ENCODE measurements at places on chromosomes 3 and 15.

- DNase-seq = peak; percentile 97
Observed at GRCh38 chr3:188294823-188295487, 141.0 kb downstream of the LPP start.

DNA sequence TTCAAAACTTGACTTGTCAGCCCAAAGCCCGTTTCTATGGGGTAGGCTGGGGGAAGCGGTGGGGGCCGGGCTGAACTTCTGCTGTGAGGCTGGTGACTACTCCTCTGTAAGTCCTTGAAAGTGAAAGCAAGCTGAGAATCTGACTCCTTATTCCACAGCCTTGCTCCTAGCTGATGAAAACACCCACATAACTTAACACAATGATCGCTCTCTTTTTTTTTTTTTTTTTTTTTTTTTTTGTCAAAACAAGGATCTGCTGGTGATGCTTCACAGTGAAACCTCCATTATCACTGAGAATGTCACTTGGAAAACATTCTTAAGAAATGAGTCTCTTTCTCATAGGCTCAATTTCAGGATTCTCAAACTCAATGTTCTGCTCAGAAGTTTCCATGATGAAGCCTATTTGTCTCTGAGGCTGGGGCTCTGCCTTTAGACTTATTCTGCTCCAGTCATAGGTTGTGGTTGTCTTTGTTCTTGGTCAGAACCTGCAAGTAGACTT is 31.4 kb upstream of the TKT start:
- peak; percentile 33 for DNase-seq

DNA sequence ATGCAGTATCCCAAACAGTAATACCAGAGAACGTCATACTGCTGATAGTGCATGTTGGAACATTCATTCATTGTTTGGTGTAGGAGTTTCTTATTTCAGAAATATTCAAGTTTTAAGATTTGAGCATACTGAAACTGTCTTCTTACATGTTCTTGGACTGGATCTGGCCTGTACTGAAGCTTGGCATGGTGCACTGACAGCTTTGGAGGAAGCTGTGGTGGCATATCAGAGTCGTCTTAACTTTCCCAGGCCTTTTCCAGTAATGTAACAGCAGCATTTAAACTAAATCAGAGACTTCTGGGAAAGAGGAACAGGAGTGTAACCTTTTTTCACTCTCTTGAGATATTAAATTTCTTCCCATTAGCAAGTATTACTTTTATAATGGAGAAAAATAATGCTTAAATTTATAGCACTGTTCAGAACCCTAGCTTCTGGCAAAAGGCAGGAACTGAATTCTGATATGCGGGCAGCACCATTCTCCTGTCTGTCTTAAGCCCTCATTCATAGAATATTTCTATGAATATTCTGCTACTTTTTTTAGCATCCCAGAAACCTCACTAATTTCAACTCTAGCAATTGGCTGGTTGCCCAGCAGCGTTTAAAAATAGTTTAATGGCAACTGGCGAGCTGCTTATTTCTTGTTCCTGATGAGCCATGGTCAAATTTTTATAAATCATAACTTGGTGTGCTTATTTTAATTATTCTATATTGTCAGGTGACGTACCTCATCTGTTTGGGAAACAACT is 31.1 kb downstream of the DNAJC13 start:
- peak; percentile 52 for DNase-seq

- DNase-seq = no peak
Observed at GRCh38 chr15:86676002-86676401, 596.3 kb downstream of the AGBL1 start.

GRCh38 chr3:161745741-161746140 is 249.1 kb downstream of the OTOL1 start:
- no peak for DNase-seq

DNA sequence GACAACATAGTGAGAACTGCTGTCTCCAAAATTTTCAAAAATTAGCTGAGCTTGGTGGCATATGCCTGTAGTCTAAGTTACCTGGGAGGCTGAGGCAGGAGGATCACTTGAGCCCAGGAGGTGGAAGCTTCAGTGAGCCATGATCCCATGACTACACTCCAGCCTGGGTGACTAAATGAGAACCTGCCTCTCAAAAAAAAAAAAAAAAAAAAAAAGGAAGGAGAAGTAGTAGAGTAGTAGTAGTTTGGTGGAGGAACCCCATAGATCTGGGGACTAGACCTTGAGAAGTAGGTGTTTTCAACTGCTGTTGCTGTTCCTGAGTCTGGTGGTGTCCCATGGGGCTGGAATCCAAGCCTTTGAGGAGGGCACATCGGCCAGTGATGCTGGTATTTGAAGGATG is 38.4 kb upstream of the UBE2E2 start:
- DNase-seq = no peak

- DNase-seq = peak; percentile 58
Observed at GRCh38 chr3:178436773-178437172, 99.5 kb upstream of the KCNMB2 start.

DNA sequence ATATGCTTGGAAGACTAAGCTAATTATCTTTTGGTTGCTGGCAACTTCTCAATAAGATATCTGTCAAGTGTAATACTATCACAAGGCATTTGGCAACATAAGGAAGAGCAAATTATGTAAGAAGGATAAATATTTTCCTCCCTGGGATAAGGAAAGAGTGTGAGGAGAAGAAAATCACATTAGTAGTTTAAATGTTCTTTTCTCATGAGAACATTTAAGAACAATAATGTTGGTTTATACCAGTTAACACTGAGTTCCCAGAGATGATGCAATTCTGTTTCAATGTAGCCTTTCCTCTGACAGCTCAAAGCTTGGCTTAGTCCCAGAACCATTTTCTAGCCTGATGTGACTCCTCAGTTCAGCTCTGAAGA is 66.1 kb upstream of the NPHP3 start:
- DNase-seq = peak; percentile 92

DNA sequence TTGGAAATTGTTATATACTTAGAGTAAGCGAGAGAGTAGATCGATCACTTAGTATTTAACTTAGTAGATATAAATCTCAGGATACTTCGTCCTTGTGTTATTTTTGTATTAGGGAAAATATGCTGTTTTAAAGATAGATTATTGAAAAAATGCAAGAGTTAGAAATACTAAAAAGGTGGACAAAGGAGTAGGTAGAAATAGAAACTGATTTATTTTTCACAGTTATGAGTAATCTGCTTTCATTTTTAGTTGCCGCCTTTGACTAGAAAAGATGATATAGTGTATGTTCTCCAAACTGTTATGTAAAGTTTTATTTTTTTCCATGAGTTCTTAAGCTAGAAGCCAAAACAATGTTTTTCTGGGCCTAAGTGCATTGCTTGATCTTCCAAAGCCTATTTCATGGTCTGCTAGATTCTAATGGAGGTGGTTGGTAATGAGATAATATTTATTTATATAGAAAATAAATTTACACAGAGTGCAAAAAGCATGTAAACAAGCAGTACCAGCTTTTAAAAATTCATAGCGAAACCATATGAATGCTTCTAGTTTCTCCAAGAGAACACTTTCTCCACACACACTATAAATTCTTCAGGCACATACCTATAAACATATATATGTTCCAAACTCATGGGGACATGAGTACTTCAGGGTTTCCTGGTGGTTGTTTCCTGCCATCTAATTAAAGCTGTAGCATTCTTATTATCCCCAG is 61.1 kb downstream of the DIPK2A start:
- DNase-seq = no peak

- DNase-seq = peak; percentile 94
Observed at GRCh38 chr15:78872972-78873792, 492 bp downstream of the MORF4L1 start.

- no peak for DNase-seq
Observed at GRCh38 chr3:52792961-52793695, 1.5 kb upstream of the ITIH3 start.

- DNase-seq = no peak
Observed at GRCh38 chr3:86658876-86659275, 332.1 kb downstream of the VGLL3 start.

GRCh38 chr15:75786575-75786947 is 56.7 kb upstream of the UBE2Q2 start:
- no peak for DNase-seq

- peak; percentile 91 for DNase-seq
Observed at GRCh38 chr3:89560568-89560967, 453.1 kb downstream of the EPHA3 start.

DNA sequence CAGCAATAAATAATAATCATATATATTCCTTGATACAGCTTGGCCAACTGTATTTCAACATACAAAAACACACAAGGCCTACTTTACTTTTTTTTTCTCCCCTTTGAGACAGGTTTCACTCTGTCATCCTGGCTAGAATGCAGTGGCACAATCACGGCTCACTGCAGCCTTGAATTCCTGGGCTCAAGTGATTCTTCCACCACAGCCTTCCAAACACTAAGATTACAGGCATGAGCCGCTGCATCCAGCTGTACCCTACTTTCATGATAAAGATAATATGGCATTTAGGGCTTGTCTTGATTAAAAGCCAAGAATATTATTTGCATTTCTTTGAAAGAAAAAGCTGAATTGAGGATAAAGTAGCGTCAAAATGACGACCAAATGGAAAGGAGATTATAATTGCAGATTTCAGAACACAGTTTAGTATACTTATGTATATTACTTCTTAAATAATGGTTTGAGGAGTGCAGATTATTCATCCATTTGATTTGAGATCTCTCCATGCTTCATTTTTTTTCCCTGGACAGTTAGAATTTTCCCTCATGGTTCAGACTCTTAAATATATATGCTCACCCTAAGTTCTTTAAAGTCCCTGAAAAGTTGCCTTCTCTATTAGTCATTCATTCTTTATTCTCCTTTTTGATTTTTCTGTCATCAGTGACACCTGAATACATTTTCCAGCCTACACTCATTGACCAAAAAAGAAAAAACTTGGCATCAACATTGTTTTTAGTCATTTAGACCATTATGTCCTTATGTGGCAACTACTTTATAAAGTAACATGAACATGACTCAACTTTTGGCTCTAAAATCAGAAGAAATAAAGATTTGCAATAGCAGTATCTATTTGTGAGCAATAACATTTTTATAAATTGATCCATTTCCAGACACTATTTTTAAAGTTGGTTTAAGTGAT is 48.5 kb upstream of the MLF1 start:
- DNase-seq = peak; percentile 72

DNA sequence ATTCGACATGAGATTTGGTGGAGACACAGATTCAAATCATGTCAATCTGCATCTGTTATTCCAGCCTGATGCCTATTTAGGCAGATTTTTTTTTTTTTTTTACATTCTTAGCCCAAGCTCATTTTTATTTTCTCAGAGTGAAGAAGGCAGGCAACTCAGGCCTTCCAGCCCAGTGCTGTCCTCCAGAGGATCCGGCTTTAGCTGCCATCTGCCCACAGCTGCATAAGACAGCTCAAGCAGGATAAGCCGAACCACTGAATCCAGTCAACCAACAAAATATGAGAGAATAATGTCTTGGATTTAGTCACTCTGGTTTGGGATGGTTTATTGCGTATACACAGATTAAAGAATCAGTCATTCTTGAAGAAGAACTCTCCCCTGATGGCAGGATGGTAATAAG is 19.9 kb upstream of the COLQ start:
- no peak for DNase-seq

DNA sequence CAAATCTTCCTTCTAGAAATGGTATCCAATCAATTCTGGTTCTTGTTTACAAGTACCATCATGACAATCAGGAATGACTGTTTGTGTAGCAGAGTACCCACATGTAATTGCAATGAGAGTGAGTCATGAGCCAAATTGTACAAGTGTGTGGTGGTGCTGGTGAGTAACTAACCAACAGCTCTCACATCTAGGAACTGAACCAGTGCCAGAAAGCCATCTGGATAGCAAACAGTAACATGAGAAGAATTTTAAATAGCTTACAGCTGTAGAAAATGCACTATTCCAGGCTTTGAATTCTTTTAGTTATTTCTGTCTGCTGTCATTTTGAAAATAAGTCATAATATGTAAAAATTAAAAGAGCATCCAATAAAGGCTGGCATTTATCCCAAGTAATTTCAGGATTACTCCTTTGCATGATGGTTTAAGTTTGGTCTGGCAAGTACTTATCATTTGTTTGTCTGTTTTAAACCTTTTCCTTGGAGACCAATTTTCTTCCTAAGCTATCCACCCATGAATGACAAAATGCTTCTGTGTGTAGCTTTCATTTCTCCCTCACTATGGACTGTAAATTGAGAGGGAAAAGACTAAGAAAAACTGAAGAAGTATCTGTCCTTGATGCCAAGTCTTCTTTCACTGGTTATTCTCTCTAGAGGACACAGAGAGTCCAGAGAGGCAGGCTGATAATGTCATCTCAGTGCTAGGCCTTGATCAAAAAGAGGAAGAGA is 60.0 kb downstream of the PIK3CB start:
- peak; percentile 99 for DNase-seq

DNA sequence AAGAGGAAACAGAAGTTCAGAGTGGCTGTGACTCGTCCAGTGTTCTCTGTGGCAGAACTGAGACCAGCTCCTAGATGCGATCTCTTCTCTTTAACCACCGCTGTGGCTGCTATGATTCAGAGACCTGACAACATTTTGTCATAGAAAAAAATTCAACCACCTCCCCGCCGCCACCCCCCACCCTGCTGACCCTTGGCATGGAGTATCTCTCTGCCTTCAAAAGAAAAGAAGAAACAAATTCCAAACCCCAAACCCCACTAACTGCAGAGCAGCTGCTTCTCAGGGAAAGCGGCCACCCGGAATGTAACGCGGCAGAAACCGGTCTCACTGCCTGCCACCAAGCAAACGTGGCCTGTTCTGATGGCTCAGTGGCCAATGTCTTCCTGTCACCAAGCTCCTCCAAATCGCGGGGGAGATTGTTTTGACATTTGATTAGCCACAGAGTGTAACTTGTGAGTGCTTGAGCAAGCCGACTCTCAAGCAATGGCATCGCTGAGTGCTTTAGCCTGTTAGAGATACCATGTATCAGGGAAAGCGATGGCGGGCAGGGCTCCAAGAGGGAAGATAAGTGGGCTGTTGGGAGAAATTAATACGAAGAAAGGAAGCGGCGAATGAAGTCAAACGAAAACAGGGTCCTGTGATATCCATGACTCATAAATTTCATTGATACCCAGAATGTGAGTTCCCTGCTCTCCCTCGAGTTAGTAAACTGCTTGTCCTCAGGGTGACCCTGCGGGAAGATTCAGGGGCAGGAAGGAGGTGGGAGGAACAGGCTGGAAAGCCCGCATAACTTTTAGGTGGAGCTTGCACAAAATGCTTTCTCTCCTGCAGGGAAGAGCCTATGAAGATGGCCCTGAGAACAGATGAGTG is 44.8 kb upstream of the TLE3 start:
- DNase-seq = peak; percentile 72

GRCh38 chr3:12972781-12973702 is 100.2 kb downstream of the IQSEC1 start:
- no peak for DNase-seq

DNA sequence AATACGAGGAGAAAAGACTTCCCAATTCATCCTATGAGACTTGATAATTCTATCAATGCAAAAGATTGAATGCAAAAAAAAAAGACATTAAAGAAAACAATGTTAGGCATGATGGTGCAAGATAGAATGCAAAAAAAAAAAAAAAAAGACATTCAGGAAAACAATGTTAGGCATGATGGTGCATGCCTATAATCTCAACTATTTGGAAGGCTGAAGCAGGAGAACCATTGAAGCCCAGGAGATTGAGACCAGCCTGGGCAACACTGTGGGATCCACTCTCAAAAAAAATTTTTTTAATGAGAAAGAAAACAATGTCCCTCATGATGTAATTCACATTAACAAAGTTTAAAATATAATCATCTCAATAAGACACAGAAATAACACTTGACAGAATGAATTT is 75.9 kb downstream of the MYO9A start:
- DNase-seq = no peak

GRCh38 chr3:150114873-150115540 is 144.3 kb upstream of the PFN2 start:
- peak; percentile 57 for DNase-seq

- no peak for DNase-seq
Observed at GRCh38 chr15:39269352-39269751, 311.5 kb upstream of the THBS1 start.

- DNase-seq = no peak
Observed at GRCh38 chr3:9244495-9245183, 4.8 kb downstream of the SRGAP3 start.

Measured in fibroblast of skin of abdomen (primary cell).